ENCODE measurements at places on chromosomes 2 and 18.

DNA sequence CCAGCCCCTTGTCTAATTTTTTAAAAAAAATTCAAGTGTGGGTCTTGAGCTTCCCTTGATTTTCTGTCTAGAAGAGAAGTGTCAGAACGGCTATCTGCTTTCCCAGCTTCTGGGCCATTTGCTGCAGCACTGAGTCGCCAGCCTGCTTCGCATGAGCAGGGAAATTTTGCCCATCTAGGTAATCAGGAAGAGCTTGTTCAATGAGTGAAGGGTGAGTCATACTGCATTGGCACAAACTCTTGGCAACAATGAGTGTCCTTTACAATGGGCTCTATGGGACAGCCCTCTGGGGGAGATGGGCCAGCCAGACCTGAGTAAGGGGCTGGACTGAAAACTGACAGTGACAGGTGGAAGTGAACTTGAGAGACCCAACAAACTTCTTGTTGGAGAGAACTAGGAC, 2.4 kb upstream of the RNF144A start:
- DNase-seq: peak; percentile 60

- no peak for DNase-seq
Measured at GRCh38 chr18:50282521-50283335, 1.4 kb upstream of the MBD1 start.

DNA sequence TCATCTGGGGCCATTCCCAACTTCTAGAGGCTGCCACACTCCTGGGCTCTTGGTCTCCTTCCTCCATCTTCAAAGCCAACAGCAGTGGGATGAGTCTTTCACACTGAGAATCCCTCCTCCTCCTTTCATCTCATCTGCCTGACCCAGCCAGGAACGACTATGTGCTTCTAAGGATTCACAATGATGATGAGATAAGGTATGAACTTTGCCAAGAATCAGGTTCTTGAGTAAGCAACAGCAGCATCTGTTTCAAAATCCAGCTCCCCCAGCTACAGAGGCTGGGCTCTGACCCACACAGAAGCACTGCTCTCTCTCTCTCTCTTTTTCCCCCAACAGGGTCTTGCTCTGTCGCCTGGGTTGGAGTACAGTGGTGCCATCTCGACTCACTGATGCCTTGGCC, 46.4 kb downstream of the TIMM21 start:
- DNase-seq: no peak

- no peak for DNase-seq
Measured at GRCh38 chr2:14583802-14584201, 48.7 kb upstream of the LRATD1 start.

- no peak for DNase-seq
Measured at GRCh38 chr2:135099802-135100483, 47.9 kb downstream of the RAB3GAP1 start.

DNA sequence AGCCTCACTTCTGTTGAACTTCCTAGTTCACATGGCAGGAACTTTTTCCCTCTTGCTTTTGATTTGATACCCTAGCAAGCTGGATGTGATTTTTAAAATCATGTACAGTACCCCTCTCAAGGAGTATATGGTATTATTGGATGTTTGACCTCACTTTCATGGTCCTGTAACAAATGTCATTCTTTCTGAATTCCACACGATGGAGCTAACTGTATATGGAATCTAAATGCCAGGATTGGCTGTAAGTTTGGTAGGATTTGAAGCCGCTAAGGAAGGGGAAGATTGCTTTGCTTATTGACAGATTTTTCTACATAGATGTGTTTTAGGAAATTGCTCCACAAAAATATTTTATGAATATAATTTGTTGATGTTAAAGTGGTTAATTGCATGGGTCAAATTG, 18.3 kb downstream of the MAIP1 start:
- DNase-seq: no peak

DNA sequence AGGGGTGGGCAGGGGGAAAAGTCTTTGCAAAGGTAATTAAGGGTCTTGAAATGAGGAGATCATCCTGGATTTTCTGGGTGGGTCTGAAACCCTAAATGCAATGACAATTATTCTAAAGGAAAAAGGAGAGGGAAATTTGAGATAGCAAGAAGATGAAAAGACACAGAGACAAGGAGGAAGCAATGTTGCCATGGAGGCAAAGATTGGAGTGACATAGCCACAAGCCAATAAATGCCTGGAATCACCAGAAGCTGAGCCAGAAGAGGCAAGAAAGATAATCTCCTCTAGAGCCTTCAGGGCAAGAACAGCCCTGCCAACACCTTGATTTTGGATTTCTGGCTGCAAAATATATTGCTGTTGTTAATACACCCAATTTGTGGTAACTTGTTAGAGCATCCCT, 1246.3 kb upstream of the PIK3C3 start:
- no peak for DNase-seq

- DNase-seq: no peak
Measured at GRCh38 chr2:213246497-213247281, 37.6 kb upstream of the SPAG16 start.

- DNase-seq: no peak
Measured at GRCh38 chr2:205914213-205915129, 171.5 kb downstream of the INO80D start.

- DNase-seq: no peak
Measured at GRCh38 chr2:216522892-216523502, 24.4 kb downstream of the RPL37A start.

DNA sequence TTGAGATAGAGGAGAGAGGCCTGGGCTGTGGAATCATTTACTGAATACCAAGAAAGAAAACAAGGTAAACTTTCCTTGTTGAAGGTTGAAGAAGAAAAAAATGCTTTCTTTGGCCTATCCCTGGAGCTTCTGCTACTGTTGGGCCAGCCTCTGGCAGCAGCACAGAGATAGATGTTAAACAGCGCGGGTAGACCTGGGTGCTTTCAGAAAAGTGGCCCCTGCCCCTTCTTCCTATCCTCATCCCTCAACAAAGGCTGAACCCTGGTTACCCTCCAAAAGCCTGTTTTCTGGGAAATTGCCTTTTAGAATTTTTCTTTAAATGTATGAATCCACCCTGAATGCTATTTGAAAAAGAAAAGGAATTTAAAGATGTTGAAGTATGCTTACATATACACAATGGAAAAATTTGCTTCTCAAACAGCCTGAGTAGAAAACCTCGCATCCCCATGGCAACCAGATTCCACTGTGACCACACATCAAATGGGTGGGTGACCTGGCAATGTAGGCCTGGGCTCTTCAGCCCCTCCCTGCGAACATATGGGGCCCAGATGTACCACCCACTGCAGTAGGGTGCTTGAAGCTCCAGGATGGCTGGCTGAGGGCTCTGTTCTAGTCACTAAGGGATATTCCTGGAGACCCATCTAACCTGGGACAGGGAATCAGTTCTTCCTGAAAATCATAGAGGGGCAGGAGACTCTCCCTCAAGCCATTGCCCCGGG, 23.4 kb upstream of the CHRNA1 start:
- peak; percentile 46 for DNase-seq

DNA sequence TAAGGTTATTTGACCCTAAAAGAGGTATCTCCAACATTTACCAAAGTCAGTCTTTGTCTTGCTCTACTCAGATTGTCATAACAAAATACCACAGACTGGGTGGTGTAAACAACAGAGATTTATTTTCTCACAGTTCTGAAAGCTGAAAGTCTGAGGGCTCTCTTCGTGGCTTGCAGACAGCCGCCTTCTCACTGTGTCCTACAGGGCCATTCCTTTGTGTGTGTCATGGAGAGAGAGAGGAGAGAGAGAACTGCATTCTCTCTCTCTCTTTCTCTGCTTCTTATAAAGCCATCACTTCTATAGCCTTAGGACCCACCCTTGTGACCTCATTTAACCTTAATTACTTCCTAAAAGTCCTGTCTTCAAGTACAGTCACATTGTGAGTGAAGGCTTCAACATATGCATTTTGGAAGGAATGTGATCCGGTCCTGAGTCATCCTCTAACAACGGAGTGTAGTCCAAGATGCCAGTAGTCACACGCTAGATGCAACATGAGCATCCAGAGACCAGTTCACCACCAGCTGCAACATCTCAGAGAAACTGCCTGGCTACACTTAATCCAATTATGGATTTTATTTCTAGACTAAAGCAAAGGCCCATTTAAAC, 130.2 kb downstream of the CD226 start:
- no peak for DNase-seq

All from H54 (cell line).